Breast epithelium (tissue), 4 donors: ENCODE measurements at places on chromosomes 11 and 22. TPM values are rescaled to one million over a fixed set of nuclear protein-coding genes. Genes with fewer than 3 reads are reported as not detected.

DNA sequence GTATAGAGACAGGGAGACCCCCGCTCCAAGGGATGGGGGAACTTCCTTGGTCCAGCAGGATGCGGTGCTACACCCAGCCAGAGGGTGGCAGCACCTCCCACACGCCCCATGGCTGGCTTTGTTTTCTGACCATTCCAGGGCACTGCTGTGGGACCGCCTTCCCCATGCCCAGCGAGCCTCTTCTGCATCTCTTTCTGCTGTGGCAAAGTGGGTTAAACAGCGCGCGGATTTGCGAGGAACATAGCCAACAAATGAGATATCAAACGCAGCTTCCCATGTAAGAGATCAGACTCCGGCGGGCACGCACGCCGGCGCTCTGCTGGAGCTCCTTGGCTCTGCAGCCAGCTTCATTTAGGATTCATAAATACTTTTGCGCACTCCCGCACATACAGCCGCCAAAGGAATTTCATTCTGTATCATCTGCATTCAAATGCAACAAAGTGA, 485.8 kb upstream of the CADM1 start:
- no peak overlapping the region for H3K4me3 ChIP-seq
- H3K4me1 ChIP-seq = no peaks in the 10 kb centered on the region
- H3K36me3 ChIP-seq = no peaks in the 10 kb centered on the region
- H3K27me3 ChIP-seq = no peaks in the 10 kb centered on the region
- no peak overlapping the region for H3K27ac ChIP-seq
- DNase-seq = no peak

DNA sequence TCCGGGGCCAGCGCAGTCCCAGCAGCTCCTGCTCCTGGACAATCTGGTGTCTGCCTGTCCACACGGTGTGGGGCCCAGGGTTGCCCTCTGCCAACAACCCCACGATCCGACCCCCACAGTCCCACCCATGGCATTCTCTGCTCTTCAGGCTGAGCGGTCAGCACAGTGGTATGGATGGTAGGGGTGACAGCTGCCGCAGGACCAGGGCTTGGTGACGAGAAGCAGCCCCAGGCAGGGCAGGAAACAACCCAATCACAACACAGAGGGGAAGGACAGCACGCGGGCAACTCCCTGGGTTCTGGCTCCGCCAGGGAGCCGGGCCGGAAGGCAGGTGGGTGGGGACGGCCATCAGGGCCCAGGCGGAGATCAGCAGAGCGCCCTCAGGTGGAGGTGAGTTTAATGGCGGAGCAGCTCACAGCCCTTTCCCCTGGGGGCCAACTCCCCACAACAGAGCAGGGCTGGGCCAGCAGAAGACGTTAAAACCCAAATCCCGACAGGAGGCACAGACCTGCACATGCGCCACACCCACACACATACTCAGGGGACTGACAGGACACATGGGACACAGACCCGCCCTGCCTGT, 5.3 kb upstream of the CHADL start:
- no peak overlapping the region for H3K27ac ChIP-seq
- H3K27me3 ChIP-seq = no peaks in the 10 kb centered on the region
- no peaks in the 10 kb centered on the region for H3K4me1 ChIP-seq
- no peaks in the 10 kb centered on the region for H3K36me3 ChIP-seq

GRCh38 chr22:32811788-32812545, 10.5 kb downstream of the TIMP3 start:
- H3K4me1 ChIP-seq = no peaks in the 10 kb centered on the region
- H3K27me3 ChIP-seq = no peaks in the 10 kb centered on the region
- no peak overlapping the region for H3K4me3 ChIP-seq
- no peak for DNase-seq

DNA sequence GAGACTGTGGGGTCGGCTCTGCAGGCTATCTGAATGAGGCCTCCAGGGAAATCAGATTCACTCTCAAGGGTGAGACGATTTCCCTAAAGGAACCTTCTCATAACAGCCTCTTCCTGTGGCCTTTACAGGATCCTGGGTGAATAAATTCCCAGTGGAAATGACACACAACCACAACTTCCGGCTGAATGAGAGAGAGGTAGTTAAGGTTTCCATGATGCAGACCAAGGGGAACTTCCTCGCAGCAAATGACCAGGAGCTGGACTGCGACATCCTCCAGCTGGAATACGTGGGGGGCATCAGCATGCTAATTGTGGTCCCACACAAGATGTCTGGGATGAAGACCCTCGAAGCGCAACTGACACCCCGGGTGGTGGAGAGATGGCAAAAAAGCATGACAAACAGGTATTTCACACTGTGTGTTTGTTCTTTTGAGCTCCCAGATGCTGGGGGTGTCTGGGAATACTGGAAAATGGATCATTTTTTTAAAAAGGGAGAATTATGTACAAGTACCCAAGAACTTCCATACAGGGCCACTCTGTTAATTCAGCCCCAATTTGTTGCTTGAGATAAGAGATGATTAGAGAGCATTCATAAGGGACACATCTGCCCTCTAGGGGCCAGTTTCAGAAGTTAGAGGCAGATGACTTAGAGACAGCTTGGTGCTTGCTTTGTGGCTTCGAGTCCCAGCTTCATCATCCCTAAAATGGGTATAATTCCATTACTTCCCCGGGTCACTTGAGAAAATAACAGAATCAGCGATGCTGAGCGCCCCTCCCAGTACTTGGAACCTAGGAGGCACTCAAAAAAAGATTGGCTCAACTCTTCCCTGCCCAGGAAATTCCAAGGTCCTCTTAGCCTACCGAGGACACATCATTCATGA, 10.2 kb downstream of the SERPIND1 start:
- no peaks in the 10 kb centered on the region for H3K36me3 ChIP-seq
- no peak overlapping the region for H3K4me3 ChIP-seq
- H3K27ac ChIP-seq = no peak overlapping the region
- DNase-seq = no peak
- no peaks in the 10 kb centered on the region for H3K4me1 ChIP-seq
- H3K27me3 ChIP-seq = no peaks in the 10 kb centered on the region

DNA sequence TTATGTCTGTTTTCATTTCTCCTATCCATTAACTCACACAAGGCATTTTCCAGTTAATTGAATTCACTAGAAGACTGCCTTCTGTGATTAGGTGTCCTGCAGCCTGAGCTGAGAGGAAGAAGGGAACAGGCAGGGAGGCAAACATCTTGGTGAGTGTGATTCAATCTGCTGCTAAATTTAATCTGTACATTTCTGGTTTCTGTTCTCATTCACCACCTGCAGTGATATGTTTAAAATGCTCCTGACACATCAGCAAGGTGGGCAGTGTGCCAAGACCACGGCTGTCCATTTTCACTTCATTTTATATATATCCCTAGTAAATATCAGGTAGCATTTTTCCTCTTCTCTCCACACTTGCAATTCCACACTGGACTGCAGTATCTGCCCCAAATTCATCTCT, 416.5 kb downstream of the TMEM135 start:
- H3K27me3 ChIP-seq = no peaks in the 10 kb centered on the region
- no peak overlapping the region for H3K4me3 ChIP-seq
- H3K4me1 ChIP-seq = no peaks in the 10 kb centered on the region
- no peaks in the 10 kb centered on the region for H3K36me3 ChIP-seq

DNA sequence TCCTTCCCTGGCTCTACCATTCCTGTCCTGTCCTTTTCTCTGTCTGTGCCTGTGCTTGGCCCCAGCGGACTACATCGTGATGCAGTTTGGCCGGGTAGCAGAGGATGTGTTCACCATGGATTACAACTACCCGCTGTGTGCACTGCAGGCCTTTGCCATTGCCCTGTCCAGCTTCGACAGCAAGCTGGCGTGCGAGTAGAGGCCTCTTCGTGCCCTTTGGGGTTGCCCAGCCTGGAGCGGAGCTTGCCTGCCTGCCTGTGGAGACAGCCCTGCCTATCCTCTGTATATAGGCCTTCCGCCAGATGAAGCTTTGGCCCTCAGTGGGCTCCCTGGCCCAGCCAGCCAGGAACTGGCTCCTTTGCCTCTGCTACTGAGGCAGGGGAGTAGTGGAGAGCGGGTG, 20.4 kb downstream of the TUB start:
- no peak for DNase-seq
- no peaks in the 10 kb centered on the region for H3K4me1 ChIP-seq
- H3K4me3 ChIP-seq = no peak overlapping the region
- no peaks in the 10 kb centered on the region for H3K36me3 ChIP-seq

DNA sequence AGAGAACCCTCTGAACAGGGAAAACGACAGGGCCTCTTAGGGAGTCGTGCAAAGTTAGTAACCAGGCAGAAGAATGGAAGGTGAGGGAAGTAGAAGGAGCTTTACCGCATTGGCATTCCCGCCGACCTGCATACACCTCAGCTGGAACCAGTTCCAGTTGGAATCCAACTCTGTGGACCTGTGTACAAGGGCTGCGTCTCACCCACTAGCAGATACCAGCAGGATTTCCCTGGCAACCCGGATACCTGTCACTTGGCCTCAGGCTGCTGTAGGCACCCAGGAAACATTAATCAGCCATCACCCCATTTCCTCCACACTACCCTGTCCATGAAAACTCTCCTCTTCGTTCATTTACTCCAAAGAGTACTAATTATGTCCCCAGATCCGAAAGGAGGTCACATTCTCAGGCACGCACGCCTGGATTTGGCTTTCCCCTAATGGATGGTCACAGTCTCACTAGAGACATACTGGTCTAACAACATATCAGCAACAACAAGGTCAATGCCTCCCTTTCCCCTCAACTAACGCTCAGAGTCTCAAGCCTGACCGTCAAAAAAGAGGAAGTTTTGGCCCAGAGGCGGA, 842 bp downstream of the ARFGAP2 start:
- peak overlapping the region; percentile 99 for H3K27ac ChIP-seq
- peaks cover 13% of the 10 kb centered on the region for H3K36me3 ChIP-seq
- peaks cover 18% of the 10 kb centered on the region for H3K4me1 ChIP-seq
- DNase-seq = no peak
- peak overlapping the region; percentile 99 for H3K4me3 ChIP-seq
- H3K27me3 ChIP-seq = no peaks in the 10 kb centered on the region

GRCh38 chr11:62501432-62501891, 45.1 kb downstream of the AHNAK start:
- H3K4me1 ChIP-seq = no peaks in the 10 kb centered on the region
- no peaks in the 10 kb centered on the region for H3K36me3 ChIP-seq
- DNase-seq = peak; percentile 81
- H3K4me3 ChIP-seq = no peak overlapping the region
- peak overlapping the region; percentile 84 for H3K27ac ChIP-seq

- no peaks in the 10 kb centered on the region for H3K36me3 ChIP-seq
- no peaks in the 10 kb centered on the region for H3K4me1 ChIP-seq
Measured at GRCh38 chr22:50169774-50170341, 673 bp upstream of the PANX2 start.

- no peaks in the 10 kb centered on the region for H3K27me3 ChIP-seq
- no peaks in the 10 kb centered on the region for H3K36me3 ChIP-seq
- peak overlapping the region; percentile 58 for H3K27ac ChIP-seq
- no peak overlapping the region for H3K4me3 ChIP-seq
- no peak for DNase-seq
Measured at GRCh38 chr11:27451244-27451965, 21.2 kb downstream of the LGR4 start.

DNA sequence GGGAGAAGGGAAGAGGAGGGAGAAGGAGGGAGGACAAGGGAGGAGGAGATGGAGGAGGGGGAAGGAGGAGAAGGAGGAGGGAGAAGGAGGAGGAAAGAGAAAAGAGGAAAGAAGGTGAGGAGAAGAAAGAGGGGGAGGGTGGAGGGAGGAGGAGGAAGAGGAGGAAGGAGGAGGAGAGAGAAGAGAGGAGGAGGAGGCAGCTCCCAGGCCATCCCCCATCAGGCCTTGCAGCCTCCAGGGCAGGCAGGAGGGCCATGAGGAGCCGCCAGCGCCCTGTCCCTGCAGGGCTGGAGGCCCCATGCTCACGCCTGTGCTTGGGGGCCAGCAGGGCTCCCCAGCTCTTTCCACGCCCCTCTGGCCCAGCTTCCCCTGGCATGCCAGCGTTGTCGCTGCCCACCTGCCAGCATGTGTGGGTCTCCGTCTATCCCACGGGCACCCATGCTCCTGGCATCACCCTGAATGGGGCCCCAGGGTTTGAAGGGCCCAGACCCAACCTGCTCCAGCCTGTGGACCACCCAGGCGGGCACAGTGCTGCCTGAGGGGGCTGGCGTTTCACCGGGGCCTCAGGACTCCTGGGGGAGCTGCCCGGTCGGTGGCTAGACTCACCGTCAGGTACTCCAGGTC, 5.2 kb downstream of the TSPAN32 start:
- peak overlapping the region; percentile 29 for H3K27ac ChIP-seq
- H3K4me3 ChIP-seq = no peak overlapping the region
- H3K4me1 ChIP-seq = peaks cover 11% of the 10 kb centered on the region
- H3K27me3 ChIP-seq = no peaks in the 10 kb centered on the region
- no peaks in the 10 kb centered on the region for H3K36me3 ChIP-seq

DNA sequence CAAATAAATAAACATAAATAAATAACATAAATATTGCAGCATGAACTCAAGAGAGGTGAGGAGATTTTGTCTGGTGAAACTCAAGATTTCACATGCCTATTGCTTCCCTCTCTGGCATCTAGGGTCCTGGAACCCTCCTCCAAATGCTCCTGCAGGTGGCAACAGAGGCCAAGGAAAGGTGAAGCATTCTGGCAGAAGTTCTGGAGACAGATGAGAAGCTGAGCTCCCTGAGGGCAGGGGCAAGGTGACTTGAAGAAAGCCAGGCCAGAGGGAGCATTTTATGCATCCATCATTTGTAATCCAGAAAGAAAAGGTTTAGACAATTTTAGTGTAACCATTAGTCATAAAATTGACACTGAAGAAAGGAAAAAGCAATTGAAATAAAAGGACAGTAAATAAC, 64.9 kb downstream of the ENDOD1 start:
- peaks cover 4% of the 10 kb centered on the region for H3K4me1 ChIP-seq
- no peak overlapping the region for H3K4me3 ChIP-seq
- no peak overlapping the region for H3K27ac ChIP-seq

DNA sequence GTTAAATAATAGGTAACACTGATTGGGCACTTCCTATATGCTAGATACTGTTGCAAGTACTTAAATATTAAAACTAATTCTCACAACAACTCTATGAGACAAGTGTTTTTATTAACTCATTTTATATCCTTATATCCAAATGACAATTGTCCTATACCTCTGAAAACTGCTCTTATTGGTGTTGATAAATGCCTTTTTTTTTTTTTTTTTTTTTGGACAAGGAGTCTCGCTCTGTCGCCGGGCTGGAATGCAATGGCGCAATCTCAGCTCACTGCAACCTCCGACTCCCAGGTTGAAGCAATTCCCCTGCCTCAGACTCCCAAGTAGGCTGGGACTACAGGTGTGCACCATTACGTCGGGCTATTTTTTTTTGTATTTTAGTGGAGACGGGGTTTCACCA, 41.6 kb downstream of the MRTFA start:
- DNase-seq = no peak
- H3K27ac ChIP-seq = no peak overlapping the region
- H3K4me3 ChIP-seq = no peak overlapping the region
- no peaks in the 10 kb centered on the region for H3K27me3 ChIP-seq
- H3K36me3 ChIP-seq = no peaks in the 10 kb centered on the region
- H3K4me1 ChIP-seq = no peaks in the 10 kb centered on the region

- no peak overlapping the region for H3K4me3 ChIP-seq
- no peaks in the 10 kb centered on the region for H3K36me3 ChIP-seq
- H3K27ac ChIP-seq = no peak overlapping the region
- H3K27me3 ChIP-seq = no peaks in the 10 kb centered on the region
- DNase-seq = no peak
- no peaks in the 10 kb centered on the region for H3K4me1 ChIP-seq
Measured at GRCh38 chr11:78941226-78941851, 366.7 kb upstream of the NARS2 start.

GRCh38 chr11:115743719-115744118, 239.5 kb upstream of the CADM1 start:
- no peaks in the 10 kb centered on the region for H3K4me1 ChIP-seq
- no peaks in the 10 kb centered on the region for H3K36me3 ChIP-seq
- no peak overlapping the region for H3K4me3 ChIP-seq

SLC22A8 gene
- not detected for total RNA-seq

NPTXR gene
- 3.7 TPM for total RNA-seq

LRRN4CL gene
- total RNA-seq = 15.1 TPM

LYVE1 gene
- 218 TPM for total RNA-seq
